ENCODE measurements at places on chromosomes 7 and 10.

DNA sequence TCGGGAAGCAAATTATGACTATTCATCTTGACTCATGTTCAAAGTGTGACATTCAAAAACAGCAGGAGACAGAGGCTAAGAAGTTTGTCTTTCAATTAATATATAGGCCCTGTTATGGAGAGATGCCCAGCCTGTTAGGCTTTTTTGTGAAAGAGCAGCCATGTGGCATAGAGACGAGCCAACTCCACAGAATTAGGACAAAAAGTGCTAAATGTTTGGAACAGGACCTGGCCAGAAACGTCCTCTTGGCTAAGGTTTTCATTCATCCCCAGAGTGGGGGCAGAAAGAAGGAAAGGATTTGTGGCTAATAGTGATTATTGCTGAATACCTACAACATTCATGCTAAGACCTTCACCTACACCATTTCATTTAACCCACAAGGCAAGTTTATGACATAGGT lies 324.7 kb upstream of the NPVF start:
- DNase-seq, result no peak

DNA sequence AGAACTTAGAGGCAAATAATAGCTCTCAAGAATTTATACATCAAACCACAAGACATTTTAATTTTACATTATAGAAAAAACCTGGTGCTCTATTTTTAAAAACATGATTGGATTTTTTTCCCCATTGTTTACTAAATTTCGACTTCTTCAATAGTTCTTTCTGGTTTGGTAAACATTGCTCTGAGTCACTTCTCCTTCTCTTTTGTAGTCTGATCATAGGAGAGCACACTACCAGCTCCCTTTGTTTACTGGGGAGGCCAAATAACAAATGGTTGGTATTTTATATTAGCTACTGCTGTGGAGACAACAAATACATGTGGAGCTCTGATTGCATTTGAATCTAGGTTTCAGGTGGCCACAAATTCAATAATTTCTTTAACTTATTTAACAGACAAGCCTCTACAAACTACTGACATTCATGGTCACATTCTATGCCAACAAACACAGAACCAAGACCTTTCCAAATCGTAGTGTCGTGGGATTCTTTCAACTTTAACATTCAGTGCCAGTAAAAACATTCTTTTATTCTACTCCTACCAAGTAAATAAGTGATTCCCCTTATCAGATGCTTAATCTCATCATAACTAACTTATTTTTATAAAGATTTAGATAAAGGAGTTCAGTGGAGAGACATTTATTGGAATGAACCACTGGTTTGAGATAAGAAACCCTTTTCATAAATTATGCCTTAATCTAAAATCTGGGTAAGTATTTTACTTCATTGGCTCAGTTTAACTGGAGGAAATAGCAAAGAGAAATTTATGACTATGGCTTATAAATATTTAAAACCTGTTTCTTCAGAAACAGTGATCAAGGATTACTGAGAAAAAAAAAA lies 17.7 kb upstream of the FXYD4 start:
- no peak for DNase-seq

DNA sequence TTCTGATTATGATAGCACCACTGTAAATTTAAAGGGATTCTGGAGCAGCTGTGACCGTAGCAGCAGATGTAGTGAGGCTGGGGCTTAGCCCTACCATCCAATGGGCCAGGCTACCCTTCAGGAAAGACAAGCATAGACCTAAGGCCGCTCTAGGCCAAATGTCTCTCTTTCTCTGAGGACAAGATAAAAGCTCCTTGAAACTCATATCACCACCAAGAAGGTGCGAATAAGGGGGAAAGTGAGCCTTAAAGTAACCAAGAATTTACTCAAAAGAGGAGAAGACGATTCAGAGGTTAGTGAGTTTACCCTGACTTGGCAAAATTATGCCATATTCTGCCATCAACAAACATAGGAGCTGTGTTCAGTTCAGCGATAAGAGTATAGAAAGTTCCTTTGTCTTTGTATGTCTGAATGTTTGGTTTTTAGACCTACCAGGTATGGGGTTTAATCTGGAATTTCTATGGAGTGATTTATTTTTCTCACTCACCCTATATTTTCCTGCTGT lies 79.8 kb downstream of the PFKFB3 start:
- no peak for DNase-seq

DNA sequence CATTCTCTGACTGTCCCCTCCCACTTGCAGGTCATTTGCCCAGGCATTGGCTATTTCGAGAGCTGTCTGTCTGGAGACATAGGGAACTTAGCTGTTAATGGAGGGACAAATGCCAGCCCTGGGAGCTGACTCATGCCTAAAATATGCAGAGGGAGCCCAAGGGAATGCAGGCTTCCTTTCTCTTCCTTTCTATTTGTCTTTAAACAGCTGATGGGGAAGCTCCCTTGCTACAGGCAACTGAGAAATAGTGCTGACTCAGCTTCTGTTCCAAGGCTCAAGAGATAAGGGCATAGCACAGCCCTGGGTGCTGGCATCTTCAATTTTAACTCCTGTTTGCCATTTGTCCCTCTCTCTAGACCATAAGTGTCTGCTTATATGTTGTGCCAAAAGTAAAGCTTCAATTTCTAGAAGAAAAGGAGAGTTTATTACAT lies 82.7 kb upstream of the C1GALT1 start:
- DNase-seq, result peak; percentile 86

DNA sequence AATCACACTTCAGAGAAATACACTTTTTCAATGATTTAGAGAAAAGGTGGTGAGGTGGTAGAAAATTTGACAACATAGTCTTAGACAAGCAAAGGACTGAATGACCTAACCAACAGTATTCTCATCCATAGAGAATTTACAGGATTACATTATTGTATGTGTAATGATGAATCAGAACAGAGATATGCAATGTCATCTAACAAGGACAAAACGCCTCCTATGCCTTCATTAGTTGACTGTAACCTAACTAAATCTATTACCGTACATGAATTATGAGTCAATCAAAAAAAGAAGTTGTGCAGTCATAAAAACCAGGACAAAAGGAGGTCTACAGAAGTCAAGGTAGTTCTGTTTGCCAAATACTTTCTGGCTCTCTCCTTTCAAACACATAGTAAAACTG lies 66.5 kb downstream of the RAB11FIP2 start:
- no peak for DNase-seq

- no peak for DNase-seq
Observed at GRCh38 chr10:86461963-86462804, 59.4 kb downstream of the WAPL start.

DNA sequence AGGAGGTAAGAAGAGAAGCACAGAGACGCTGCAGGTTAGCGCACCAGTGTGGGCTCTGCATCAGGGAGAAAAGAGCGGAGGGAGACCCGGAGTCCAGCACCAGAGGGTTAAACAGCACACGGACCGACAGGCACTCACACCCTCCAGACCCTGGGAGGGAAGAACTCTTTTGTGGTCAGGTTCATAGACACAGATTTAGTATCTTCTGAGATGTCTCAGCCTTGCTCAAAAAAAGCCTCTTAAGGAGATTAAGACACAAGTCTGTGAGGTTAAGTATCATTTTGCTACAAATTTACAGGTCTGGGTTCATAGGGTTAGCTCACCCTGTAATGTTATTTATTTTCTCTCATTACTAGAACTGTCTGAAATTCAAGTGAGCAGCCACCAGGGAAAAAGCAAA lies 16.8 kb upstream of the NDST2 start:
- no peak for DNase-seq

DNA sequence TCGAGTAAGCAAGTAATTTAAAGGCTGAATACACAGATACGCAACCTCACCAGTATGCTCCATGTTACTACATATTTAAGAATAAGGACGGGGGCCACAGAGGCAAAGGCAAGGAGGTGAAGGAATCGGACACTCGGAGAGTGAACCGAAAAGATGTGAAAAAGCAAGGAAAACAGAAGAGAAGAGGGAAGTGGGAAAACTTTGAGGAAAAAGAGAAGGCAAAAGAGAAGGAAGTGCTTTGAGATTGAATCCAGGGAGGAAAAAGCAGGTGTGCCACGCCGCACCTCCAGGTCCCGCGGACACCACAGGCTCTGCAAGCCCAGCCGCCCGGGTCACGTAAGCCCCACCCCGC lies 367 bp upstream of the AVL9 start:
- DNase-seq, result no peak

DNA sequence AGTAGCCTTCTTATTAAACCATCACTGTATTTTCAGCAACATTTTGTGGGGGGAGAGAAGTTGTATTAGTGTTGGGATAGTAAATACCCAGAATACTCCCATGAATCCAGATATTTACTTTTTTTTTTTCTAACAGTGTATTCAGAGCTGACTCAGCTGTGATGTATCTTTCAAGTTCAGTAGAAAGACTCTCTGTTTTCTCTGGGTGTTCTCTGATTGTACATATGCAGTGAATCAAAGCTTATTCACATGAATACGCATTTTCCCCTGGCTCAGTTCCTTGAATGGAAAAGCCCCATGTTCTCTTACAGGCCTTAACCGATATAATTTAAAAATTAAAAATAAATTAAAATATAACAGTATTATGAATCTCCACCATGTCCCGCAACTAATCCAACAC lies 1.3 kb downstream of the TFPI2 start:
- DNase-seq, result no peak

Measured in HCT116 (cell line).